H1 (cell line): ENCODE measurements at places on chromosomes 3 and 15. TPM values are rescaled to one million over a fixed set of nuclear protein-coding genes. Genes with fewer than 3 reads are reported as not detected.

Gene CCR3
- not detected in 2 replicates for total RNA-seq

Gene TBCCD1
- 13.4 and 13.9 TPM in 2 replicates for total RNA-seq

Gene C3orf20
- not detected in 2 replicates for total RNA-seq

Gene SUSD5
- 3.3 and 3.9 TPM in 2 replicates for total RNA-seq

Gene PLD1
- total RNA-seq, result 2.6 and 3.1 TPM in 2 replicates

Gene ASB14
- total RNA-seq, result not detected in 2 replicates

Gene GOLGA6D
- 0.69 and 0.73 TPM in 2 replicates for total RNA-seq

Gene GCHFR
- 22.7 and 25.9 TPM in 2 replicates for total RNA-seq

Gene TRIM71
- total RNA-seq, result 293 and 296 TPM in 2 replicates

Gene CPNE9
- total RNA-seq, result 4.4 and 4.8 TPM in 2 replicates

Gene RARRES1
- total RNA-seq, result 0.71 TPM in 1 of 2 replicates, not detected in the other
